HAP-1 (cell line): ENCODE measurements at places on chromosomes 5 and 9.
A peak's percentile ranks its signal among the peaks of the same experiment; 100 is the strongest.

GRCh38 chr5:53239301-53239990 lies 129.9 kb upstream of the MOCS2 start:
- DNase-seq, result no peak

- no peak for DNase-seq
These were observed 559.2 kb downstream of the PSAT1 start for GRCh38 chr9:78856144-78856543.

GRCh38 chr5:59139695-59140094 lies 556.8 kb downstream of the RAB3C start:
- DNase-seq, result no peak

DNA sequence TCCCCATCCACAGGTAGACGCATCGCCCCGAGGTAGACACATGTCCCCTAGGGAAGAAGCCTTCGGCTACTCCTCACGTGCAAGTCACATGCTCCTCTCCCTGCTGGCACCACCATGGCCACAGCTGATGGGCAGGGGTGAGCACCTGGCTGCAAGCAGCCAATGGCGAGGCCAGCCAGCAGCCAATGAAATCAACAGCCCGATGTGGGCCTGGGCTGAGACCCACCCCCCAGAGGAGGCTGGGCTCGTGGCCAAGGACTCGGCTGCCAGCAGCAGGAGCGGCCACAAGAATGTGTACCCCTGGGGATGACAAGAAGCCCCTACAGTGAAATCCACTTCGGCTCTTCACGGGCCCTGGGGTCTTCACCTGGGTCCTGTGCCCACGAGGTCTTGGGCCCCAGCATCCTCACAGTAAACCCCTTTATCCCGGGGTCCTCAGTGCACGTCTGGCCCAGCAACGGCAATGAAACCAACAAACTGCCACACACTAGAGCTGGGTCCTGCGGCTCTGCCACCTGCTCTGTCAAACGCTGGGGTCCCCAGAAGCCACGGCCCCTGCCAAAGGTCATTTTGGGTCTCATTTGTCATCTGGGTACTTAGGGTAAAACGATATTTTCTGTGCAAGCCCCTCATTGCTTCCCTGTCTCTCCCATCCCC lies 22.1 kb upstream of the PTGES start:
- no peak for DNase-seq

- no peak for DNase-seq
These were observed 273.7 kb downstream of the SYK start for GRCh38 chr9:91075279-91075678.

DNA sequence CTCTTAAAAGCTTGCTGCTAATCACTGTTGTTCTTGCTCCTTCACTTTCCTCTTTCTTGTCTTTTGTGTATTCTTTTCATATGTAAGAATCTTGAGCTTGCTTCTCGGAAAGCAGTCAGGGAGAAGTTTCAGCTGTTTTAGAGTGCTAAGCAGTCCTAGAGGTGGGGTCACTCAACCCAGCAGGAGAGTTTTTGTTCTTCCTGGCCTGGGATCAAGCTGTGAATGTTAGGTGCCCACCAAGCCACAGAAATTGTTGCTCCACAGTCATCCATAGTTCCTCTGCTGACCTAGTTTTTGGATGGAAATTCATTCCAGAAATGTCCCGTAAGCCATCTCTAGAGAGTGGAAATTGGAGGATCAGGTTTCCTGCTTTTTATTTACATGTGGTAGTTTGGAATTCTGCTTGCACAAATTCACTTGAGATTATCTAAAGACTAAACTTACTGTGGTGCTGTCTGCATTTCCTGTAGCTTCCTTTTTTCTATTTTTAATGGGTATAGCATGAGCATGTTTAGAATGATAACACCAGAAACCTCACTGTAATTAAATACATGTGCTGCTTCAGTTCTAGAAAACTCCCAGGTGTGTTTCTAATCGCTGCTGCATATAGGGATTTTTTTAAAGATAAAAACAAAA lies 108.7 kb downstream of the MAST4 start:
- DNase-seq, result no peak

GRCh38 chr5:68159224-68159951 lies 56.2 kb upstream of the PIK3R1 start:
- no peak for DNase-seq

- peak; percentile 81 for DNase-seq
These were observed 601.8 kb upstream of the ZNF608 start for GRCh38 chr5:125348221-125348692.

GRCh38 chr5:140090251-140090650 lies 23.7 kb upstream of the PURA start:
- no peak for DNase-seq

DNA sequence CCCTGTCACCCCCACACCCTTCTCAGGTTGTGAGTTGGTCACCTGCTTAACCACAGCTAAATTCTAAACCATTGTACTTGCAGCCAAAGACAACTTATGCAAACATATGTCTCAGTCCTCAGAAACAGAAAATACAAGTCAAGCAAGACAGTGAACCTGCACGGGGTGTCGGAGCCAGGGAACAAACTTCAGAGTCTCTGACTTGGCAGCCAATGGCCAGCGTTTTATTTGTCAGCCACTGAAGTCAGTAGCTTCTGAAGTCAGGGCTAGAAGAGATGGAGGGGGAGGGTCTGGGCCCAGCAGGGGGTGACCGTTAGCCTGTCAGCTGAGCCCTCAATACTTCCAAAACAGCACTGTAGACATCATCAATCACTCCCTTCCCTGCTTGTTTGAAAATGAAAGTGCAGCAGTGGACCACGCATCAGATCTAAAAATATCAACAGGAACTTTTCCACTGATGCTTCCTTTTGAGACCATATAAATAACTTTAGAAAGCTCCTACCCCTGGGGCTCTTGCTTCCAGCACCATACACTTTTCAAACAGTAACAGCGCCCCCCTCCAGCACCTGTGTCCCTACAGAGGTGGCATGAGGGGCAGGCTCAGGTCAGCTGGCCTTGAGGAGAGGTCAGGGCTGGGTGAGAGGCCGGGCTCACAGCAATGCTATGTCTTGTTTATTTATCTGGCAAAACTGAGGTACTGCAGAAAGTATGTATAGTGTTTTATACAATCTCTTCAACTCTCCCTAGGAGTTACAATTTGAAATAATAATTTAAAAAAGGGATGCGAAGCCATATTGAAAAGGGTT lies 142.5 kb downstream of the ACER2 start:
- DNase-seq, result no peak

GRCh38 chr5:159727167-159727566 lies 189.1 kb upstream of the ADRA1B start:
- no peak for DNase-seq

- DNase-seq, result peak; percentile 8
These were observed at the start of gene ESM1 for GRCh38 chr5:54985301-54986268. TSS of gene ESM1 (minus strand) at chr5:54985593. CDS start at chr5:54985517, 76 bp downstream.

DNA sequence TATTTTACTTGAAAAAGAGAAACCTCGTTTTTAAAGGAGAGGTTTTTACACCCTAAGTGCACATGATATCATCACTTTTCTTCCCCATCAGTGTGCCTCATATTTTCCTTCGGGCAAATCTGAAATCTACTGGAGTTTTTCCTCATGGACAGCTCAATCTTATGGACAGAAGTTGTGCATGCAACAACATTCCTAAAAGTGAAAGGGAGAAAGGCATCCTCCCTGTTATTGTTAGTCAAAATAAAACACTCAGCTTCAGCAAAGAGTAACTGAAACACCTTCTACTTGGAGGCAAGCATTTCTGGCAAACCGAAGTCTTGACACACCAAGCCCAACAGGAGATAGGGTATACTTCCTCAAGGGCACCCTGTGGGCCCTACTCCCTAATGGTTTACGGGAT lies 217.9 kb downstream of the BNC2 start:
- DNase-seq, result no peak

- DNase-seq, result no peak
These were observed 10.3 kb downstream of the SMIM32 start for GRCh38 chr5:136182618-136183017.

- DNase-seq, result no peak
These were observed 75.2 kb upstream of the CTSL start for GRCh38 chr9:87650611-87651295.

GRCh38 chr5:109612278-109612905 lies 77.3 kb upstream of the MAN2A1 start:
- no peak for DNase-seq

GRCh38 chr5:115257981-115258380 lies 4.7 kb downstream of the PGGT1B start:
- DNase-seq, result no peak

- no peak for DNase-seq
These were observed 272.6 kb upstream of the TUT7 start for GRCh38 chr9:86626802-86627201.

DNA sequence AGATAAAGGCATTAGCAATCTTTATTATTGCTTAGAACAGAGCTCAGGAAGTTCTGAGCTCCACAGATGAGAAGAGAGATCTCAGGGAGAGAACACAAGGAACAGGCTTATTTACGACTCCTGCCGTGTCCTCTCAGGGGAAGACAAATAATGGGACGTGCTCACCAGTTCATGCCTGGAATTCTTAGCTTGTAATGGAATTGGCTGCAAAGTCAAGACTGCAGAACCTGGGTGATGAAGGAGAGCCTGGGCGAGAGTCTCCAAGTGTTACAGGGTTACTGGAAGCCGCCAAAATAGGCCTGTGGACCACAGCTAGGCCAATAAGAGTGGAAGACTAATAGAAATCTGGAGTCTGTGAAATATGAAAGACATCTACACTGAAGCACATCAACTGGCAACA lies 174.5 kb upstream of the ADAMTSL1 start:
- no peak for DNase-seq

GRCh38 chr9:97721396-97721795 lies 24.3 kb upstream of the XPA start:
- DNase-seq, result no peak

DNA sequence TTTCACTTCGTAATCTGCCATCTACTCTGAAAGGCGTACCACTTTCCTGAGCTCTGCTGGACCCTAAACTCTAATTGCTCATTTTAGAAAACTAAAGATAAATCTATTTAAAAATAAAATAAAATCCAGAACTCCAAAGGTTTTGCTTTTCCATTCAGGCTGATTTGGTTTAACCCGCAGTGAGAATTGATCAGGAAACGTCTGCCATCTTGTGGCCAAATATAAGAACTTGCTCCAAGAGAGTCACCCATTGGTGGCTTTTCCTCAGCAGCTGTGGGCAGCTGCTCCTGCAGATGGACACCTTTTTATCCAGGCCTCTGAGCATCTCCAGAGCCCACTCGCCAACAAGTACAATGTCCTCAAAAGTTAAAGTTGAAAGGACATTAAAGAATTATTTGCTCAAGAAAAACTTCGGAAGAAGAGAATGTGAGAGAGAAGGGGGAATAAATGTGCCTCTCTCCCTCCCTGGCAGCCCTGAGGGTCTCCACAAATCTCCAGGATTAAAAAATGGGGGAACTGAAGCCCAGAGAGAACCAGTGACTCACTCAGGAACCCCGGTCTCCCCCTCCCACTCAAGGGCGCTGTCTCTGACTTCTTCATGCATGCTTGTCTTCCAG lies 4.1 kb downstream of the SAXO1 start:
- peak; percentile 74 for DNase-seq

DNA sequence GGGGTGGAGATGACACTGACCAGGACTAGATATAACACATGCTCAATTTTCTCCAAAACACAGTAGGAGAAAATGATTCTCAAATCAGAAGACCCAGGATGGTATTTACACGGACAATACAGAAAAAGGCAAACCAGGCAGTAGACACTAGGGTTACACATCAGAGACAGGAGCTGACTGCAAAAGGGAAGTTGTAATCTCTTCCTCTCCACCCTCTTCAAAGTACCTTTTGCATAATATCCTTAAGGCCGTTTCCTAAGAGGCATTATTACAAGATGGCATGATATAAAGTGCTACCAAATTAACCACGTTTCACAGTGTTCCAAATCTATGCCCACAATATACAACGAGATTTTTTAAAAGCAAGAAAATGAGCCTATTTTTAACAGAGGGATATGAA lies 39.2 kb downstream of the YIPF5 start:
- no peak for DNase-seq

DNA sequence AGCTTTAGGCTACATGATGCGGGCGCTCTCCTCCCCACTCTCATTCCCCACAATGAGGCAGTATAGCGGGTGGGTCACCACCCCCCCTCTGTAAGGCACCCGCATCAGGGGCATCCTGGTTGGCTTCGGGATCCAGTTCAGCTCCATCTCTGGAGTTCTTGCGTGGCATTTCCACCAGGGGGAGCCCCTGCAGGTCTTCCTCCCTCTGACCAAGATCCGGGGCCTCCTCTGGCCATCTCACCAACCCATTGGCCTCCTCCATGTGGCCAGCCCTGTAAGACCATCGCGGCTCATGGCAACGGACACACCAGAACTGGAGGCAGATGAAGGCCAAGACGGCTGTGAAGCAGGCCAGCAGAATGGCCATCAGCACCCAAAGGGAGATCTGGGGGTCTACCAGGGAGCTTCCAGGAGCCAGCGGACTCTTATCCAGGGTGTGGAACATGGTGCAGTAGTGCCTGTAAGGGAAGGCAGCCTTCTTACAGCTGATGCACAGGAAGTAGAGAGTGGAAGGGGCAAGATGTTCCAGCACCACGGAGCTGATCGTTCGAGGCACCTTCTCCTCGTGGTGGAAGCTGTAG lies 77.0 kb downstream of the CYFIP2 start:
- peak; percentile 69 for DNase-seq

- no peak for DNase-seq
These were observed 42.5 kb downstream of the ADAM19 start for GRCh38 chr5:157533011-157533481.

- peak; percentile 4 for DNase-seq
These were observed 61.3 kb downstream of the AMBP start for GRCh38 chr9:114016629-114017423.

DNA sequence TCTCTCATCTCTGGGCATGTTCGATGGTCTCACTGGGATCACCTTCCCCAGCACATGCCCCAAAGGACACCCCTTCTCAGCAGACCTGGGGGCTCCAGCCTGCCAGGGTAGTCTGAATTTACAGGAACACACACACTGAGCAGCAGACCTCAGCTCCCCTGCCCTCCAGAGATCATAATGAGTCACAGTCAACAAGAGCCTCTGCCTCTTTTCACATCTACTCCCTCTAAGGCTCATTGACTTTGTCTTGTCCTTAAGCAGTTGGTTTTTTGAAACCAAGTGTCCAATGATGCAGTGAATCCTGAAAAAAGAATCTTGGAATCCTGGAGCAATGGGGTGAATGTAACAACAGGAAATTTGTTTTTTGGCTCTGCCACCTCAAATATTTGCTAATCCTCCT lies 20.8 kb downstream of the GABBR2 start:
- DNase-seq, result no peak

GRCh38 chr5:141958113-141958512 lies at the start of gene PCDH12:
TSS of gene PCDH12 (minus strand) at chr5:141958202. CDS start at chr5:141957851, 351 bp downstream.
- DNase-seq, result no peak

DNA sequence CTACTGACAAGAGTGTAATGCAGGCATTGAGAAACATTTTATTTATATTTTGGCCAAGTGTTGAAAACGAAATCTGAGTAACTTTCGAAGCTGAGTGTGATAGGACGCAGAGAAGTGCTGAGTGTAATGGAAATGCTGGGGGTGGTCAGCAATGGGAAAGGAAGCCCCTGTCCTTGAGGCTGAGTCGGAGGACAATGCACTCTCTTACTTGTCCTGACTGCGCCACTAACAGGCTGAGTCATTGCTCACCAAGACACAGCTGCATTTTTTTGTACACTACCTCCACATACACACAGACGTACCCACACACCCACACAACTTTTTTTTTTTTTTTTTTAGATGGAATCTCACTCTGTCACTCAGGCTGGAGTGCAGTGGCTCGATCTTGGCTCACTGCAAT lies 637.7 kb downstream of the SLCO4C1 start:
- DNase-seq, result no peak
